ENCODE measurements at places on chromosomes 13 and 19.
A peak's percentile ranks its signal among the peaks of the same experiment; 100 is the strongest.

- no peak for DNase-seq
These were observed 7.3 kb upstream of the SBK3 start for GRCh38 chr19:55552620-55553019.

DNA sequence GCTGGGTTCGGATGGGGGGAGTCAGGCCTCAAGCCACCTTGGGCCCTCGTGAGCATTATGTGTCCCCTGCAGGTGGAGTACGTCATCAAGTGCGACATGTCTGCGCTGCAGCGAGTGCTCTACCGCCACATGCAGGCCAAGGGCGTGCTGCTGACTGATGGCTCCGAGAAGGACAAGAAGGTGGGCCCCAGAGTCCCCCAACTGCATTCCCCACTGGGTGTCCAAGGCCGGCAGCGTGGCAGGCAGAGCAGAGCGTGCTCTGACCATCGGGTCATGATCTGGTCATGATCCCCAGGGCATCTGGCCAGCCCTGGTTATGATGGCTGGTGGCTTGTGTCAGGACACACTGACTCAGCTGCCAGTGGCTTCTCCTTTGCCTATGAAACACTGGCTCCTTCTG lies 63.4 kb downstream of the SMARCA4 start:
- DNase-seq, result no peak

GRCh38 chr13:41554626-41555386 lies 97.5 kb downstream of the RGCC start:
- DNase-seq, result no peak

GRCh38 chr13:102763741-102764140 lies 9.8 kb downstream of the TEX30 start:
- DNase-seq, result no peak

DNA sequence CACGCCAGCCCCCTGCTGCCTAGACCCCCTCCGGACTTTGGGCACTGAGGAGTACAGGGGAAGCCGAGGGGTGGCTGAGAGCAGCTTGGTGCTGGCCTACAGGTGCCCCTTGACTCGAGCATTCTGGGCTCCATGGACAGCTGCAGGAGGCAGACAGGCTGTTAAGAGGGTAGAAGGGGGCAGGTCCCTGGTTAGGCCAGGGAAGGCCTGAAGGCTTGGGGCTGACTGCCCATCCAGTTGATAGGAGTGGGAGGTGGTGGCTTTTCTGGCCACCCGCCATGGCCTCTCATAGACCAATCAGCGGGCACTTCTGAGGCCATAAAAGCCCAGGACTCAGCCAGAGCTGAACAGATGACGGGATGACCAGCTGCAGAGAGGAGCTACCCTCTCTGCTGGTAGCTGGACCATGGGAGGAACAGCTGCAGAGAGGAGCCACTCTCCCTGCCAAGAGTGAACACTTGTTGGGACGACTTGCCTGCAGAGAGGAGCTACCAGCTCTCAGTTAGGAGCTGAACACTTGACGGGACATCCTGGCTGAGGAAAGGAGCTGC lies 10.7 kb upstream of the SUPT20H start:
- no peak for DNase-seq

DNA sequence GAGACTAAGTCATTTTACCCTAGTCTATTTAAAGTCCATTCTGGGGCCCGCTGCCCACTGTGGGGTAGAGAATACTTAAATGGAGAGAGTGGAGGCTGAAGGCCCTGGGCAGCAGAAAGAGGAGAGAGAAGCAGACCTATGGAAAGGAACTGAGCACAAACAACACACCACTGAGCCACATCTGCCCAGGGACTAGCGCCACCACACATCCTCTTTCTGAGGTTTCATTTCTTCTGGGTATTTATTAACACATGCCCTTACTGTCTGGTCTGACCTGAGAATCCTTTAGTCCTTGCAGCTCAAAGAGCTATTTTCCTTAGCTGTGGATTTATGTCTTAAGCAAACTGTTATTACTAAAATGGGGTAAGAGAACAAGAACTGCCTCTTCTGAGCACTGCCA lies 154.0 kb downstream of the NALCN start:
- no peak for DNase-seq

- no peak for DNase-seq
These were observed 4.2 kb downstream of the CYTH2 start for GRCh38 chr19:48473161-48473966.

DNA sequence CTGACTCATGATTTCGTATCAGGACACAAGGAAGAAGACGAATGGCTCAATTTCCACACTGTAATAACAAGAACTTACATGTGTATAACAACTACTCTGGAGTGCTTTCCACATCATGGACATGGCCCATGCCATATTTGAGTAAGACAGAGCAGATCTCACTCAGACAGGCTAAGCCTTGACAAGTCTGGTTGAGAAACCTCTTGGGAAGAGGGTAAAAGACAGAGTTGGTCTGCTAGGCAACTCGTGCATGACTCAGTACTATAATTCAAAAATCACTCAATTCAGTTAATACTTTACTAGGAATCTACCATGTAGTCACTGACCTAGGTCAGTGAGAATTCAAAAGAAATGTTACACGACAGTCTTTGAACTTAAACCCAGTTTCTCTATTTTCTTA lies 5.7 kb upstream of the THSD1 start:
- no peak for DNase-seq

DNA sequence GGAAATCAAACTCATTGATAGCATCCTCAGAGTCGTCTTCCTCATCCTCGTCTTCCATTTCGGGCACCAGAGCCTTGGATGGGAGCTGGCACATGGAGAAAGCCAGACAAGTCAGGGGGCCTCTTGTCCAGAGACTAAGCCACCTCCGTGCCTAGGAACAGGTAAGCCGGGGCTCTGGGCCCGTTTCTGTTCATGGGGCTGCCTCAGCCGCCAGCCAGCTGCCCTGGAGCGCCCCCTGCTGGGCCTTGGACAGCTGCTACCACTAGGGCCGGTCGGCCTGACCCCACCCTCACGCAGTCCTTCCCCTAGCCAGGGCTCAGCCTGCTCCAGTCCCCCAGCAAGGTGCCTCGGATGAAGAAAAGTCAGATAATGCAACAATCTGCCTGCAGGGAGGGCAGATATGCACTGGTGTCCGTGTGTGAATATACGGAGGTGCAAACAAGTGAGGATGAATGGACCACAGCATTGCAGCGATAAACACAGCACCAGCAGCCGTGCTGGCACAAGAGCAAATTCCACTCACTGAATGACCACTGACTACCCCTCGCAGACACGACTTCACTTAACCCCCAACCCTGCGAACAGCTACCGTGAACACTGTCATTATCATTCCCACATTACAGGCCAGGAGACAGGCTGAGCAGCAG lies 11.9 kb upstream of the PRKD2 start:
- DNase-seq, result peak; percentile 73

DNA sequence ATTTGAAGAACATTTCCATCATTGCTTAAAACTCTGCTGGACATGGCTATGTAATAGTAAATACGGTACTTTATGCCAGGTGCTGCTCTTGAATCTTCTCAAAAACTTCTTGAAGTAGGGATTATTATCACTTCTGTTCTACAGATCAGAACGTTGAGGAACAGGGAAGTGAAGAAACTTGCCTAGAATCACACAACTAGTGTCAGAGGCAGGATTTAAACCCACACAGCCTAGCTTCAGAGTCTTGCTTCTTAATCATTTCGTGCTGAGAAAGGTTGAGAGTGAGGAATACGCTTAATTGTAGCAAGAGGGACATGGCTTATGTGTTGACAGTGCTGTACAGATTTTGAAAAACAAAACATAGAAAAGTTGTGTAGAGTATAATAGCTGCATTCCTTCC lies 13.5 kb downstream of the TM9SF2 start:
- no peak for DNase-seq

DNA sequence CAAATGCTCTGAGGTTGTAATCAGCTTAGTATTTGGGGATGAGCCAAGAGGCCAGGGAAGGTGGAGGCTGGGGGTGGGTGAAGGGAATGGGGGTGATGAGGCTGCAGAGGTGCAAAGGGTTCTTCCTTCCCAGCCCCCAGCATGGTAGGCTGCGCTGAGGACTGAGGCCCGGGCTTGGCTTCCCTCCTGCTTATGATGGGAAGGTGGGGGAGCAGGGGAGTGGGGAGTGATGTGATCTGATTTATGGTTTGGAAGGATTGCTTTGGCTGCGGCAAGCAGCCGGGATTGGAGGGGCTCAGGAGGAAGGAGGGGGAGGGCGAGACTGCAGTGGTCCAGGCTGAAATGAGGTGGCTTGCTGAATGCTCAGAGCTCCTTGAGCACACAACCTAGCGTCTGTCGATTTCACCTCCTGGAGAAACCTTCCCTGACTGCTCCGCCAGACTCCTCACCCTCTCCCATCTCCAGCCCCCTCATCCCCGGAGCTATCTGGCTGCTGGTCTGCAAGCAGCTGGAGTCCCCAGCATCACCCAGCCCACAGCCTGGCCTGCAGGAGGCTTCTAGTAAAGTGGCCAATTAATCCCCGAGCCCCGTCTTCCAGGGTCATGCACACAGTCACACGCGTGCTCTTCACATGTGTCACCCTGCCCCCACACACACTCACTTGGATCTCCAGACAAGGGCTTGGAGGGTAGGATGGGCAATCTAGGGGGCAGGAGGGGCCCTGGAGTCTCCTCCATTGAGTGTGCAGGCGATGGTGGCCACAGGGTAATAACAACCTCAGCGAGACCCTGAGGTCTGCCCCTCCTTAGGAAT lies 757 bp upstream of the CLEC11A start:
- no peak for DNase-seq

DNA sequence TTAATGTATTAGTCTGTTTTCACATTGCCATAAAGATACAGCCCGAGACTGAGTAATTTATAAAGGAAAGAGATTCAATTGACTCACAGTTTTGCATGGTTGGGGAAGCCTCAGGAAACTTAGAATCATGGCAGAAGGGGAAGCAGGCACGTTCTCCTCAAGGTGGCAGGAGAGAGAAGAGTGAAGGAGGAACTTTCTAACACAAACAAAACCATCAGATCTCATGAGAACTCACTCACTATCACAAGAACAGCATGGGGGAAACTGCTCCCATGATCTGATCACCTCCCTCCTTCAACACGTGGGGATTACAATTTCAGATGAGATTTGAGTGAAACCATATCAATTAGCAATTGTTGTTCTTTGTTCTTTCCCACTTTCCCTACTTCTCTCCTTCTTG lies 689.0 kb upstream of the SLITRK1 start:
- no peak for DNase-seq

GRCh38 chr13:59374691-59375090 lies 789.0 kb downstream of the DIAPH3 start:
- DNase-seq, result no peak

DNA sequence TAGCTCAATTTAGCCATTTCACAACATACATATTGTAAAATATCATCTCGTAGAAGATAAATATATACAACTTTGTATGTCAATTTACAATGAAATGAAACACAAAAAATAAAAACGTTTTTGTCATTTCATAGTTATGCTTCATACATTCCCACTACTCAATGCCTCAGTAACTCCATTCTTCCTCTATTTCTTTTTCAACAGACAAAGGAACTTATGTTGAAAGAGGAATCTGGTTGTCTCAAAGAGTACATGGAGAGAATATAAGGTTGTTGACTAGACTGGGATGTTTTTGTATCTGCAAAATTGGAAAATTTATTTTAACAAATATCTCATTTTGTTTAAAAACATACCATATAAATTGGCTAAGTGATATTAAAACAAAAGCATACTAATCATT lies 12.8 kb downstream of the KCTD12 start:
- DNase-seq, result no peak

DNA sequence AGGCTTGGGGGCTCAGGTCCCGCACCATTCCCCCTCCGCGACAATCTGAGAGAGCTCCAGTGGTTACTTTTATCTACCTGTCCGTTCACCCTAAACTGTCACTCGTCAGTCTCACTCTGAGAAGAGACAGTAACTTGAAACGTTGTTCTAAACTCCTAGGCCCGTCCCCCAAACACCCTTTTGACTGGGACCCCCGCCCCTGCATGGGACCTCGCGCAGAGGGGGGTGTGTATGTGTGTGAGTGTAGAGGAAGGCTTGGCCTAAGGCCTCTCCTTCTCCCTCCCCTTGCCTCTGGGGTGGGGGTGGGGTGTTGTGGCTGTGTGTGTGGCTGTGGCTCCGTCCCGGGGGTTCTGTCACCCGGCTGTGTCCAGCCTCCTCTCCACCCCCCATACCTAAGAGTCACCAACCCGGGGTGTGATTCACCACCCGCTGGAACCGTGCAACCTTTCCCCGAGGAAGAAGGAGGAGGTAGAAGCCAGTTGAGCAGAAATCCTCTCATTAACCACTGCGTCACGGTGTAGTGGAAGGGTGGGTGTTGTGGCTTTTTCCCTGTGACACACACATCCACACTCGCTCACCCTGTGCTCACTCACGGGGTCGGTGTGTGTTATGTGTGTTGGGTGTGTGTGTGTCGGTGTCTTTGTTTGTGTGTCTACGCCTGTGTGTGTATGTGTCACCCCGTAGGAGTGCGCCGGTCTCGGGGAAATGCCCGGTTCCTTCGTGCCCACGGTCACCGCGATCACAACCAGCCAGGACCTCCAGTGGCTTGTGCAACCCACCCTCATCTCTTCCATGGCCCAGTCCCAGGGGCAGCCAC lies 2.4 kb downstream of the FOSB start:
- no peak for DNase-seq

DNA sequence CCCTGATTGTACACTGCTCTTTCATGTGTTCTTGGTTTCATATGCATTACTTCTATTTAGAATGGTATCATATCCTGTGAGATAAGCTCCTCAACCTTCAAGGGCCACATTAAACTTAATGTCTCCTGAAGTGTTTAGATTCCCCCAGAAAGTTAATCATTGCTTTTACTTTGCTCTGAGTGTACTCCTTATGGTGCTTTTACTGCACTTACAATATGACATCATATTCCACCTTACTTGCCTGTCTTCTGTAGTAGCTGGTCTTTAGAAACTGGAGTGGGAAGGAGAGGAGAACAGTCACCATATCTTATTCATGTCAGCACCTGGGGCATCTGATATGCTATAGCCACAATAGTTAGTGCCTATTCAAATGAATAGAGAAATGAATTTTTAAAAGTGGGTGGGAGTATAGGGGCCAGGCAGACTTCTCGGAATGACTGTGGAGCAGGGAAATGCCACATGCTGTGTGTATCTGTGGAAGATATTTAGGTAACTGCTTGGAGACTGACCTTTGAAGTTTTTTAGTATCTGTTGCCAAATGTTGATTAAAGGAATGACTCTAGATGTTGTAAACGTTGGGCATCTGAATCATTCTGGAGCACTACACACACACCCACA lies 40.2 kb downstream of the SLAIN1 start:
- no peak for DNase-seq

DNA sequence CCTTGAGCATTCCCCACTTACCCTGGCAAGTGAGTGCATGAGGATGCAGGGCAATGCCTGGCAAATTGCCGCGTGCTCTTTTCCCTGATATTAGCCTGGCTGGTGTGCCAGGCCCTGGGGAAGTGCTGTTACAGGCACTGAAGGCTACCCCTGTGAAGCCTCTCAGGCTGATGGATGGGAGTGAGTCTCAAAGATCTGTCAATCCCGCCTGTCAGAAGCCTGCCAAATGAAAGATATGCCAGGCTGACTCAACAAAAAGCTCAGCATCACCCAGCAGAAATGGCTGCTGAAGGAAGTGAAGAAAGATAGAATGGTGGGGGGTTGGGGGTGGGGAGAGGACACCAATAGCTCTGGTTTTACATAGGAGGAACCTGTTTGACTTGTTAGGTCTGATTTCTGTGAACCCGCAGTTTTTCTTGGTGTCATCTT lies 112.1 kb downstream of the LACC1 start:
- DNase-seq, result no peak

Data from activated T-helper 9 cell treated with anti-CD3 and anti-CD28 coated beads, Interleukin-2, amount 50 U/mL, for 16 hours (primary cell).